ENCODE measurements at places on chromosomes 3 and 15. TPM values are rescaled to one million over a fixed set of nuclear protein-coding genes. Genes with fewer than 3 reads are reported as not detected.
A peak's percentile ranks its signal among the peaks of the same experiment; 100 is the strongest.

DNA sequence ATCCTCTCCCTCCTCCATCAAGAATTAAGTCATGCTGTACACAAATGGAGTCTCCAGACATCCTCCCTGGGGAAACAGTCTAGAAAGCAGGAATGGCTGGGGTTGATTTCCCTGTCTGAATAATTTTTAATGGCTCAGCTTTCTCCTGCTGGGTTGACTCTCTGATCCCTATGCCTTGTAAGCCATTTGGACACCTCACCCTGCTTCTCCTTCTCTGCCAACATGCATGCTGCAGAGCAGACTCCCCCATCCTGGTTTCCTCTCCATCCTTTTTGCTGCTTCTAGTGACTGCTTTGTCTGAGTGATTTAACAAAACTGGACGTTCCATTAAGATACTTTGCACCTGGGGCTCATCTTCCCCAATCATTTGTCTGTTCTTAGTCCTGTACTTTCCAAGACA is 22.2 kb downstream of the SV2B start:
- no peak overlapping the region for H3K27ac ChIP-seq
- no peaks in the 10 kb centered on the region for H3K36me3 ChIP-seq
- no peaks in the 10 kb centered on the region for H3K27me3 ChIP-seq
- no peak for DNase-seq
- no peak overlapping the region for H3K4me3 ChIP-seq

- H3K4me3 ChIP-seq: no peak overlapping the region
- no peaks in the 10 kb centered on the region for H3K27me3 ChIP-seq
- no peak overlapping the region for H3K27ac ChIP-seq
- no peaks in the 10 kb centered on the region for H3K36me3 ChIP-seq
Observed at GRCh38 chr3:23206366-23206765, 3.2 kb downstream of the UBE2E2 start.

DNA sequence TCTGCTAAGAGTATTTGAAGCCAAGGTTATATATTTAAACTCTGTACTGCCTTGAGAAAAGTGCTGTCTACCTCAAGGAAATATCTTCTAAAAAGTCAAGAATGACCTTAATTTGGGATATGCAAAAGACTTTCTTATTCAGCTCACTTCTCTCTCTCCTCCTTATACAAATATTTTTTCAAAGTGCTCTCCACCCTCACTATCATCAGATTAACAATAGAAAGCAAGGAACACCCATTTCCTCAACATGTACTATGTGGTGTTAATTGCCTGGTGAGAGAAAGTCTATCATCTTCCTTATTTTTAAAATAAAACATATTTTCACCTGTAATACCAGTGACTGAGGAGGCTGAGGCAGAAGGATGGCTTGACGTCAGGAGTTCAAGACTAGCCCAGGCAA is 44.4 kb upstream of the RSL24D1 start:
- DNase-seq: no peak
- H3K36me3 ChIP-seq: no peaks in the 10 kb centered on the region
- H3K27me3 ChIP-seq: no peaks in the 10 kb centered on the region
- H3K4me1 ChIP-seq: no peaks in the 10 kb centered on the region
- no peak overlapping the region for H3K4me3 ChIP-seq

DNA sequence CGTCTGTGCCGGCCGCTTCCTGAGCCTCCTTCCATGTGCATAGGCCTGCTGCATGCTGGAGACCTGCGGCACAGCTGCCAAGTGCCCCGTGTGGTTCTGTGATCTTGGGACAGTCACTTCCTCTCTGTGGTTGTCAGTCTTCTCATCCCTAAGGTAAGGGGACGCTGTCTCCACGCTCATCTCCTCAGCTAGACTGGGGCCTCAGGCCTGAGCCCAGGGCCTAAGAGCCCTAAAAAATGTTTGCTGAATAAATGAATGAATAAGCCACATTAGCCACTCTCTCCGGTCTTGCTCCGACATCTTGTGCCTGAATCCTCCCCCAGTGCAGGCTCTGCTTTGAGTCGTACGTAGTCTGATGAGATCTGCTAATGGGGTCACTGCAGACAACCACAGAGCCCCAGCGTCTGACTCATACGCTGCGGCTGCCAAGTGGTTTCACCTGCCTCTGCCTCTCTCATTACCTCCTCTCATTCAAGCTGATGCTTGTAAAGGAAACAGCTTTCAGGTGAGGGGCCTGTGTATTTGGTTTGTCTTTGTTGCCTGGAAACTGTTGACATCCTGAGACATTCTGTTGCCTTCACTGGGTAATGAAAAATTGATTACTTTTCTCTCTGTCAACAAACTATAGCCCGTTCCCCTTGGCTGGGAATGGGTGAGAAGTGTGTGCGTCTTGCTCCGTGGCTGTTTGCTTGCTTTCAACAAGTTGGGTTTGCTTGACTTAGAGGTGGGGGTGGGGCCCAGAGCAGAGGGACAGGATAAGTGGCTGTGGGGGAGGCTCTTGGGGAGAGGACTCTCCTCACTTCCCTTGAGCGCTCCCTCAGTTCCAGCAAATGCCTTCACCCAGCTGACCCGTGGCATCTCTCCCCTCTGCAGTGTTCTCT is 15.9 kb downstream of the RPLP1 start:
- H3K4me3 ChIP-seq: no peak overlapping the region
- H3K27me3 ChIP-seq: no peaks in the 10 kb centered on the region
- DNase-seq: no peak
- no peaks in the 10 kb centered on the region for H3K4me1 ChIP-seq
- no peaks in the 10 kb centered on the region for H3K36me3 ChIP-seq
- no peak overlapping the region for H3K27ac ChIP-seq

- no peak overlapping the region for H3K27ac ChIP-seq
- DNase-seq: no peak
- no peaks in the 10 kb centered on the region for H3K4me1 ChIP-seq
- no peaks in the 10 kb centered on the region for H3K36me3 ChIP-seq
- no peaks in the 10 kb centered on the region for H3K27me3 ChIP-seq
Observed at GRCh38 chr3:31815006-31815405, 166.1 kb downstream of the OSBPL10 start.

DNA sequence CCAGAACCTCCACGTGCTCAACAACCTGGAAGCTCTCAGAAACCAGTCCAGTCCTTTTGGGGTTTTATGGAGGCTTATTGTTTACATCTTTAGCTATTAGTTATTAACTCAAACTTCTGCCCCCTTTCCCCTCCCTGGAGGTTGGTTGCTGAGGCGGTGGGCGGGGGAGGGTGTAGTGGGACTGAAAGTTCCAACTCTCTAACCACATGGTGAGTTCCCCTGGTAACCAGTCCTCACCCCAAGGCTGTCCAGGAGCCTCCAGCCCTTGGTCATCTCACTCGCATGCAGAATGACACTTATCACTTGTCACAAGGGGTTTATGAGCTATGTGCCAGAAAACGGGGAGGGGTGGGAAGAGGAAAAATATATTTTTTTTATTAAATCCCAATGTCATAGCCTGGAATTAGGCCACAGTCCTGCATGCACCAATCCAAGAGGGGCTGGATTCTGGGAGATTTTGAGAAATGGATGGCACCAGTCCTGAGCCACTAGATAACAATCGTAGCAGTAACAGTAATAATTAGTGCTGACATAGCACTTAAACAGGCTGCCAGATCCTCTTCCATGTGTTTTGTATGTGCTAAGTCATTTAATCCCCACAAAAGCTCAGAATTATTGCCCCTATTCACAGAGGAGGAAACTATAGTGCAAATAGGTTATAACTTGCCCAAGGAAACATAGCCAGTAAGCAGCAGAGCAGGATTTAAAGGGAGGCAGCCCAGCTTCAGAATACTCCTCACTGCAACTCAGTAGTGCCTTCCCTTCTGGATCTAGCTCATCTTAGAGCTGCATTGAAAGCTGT is 85.7 kb downstream of the CRYGS start:
- H3K4me1 ChIP-seq: no peaks in the 10 kb centered on the region
- no peaks in the 10 kb centered on the region for H3K27me3 ChIP-seq
- H3K4me3 ChIP-seq: no peak overlapping the region

GRCh38 chr3:31555204-31555603 is 22.5 kb downstream of the STT3B start:
- no peak for DNase-seq
- no peaks in the 10 kb centered on the region for H3K36me3 ChIP-seq
- H3K4me3 ChIP-seq: no peak overlapping the region
- H3K27me3 ChIP-seq: no peaks in the 10 kb centered on the region

DNA sequence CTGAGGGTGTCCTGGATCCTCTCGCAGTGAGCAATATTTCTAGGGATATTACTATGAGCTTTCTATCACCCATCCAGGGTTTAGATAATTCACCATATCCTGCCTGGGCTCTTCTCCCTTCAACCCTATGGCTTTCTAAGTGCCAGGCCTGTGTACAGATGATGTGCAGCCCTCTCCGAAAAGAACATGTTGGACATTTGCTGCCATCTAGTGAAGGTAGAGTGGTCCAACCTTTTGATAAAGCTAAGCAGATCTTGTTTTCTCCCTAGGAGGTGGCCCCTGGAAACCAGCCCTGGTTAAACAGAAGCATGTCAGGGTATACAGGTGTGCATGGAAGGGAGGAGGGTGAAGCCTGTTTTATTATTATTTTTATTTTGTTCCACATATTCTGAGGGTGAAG is 27.9 kb upstream of the SCN10A start:
- H3K27me3 ChIP-seq: no peaks in the 10 kb centered on the region
- no peaks in the 10 kb centered on the region for H3K36me3 ChIP-seq
- no peaks in the 10 kb centered on the region for H3K4me1 ChIP-seq
- no peak for DNase-seq
- no peak overlapping the region for H3K4me3 ChIP-seq
- H3K27ac ChIP-seq: no peak overlapping the region

GRCh38 chr3:76039431-76039830 is 254.1 kb upstream of the ZNF717 start:
- DNase-seq: no peak
- H3K4me1 ChIP-seq: no peaks in the 10 kb centered on the region
- H3K27ac ChIP-seq: no peak overlapping the region
- no peak overlapping the region for H3K4me3 ChIP-seq

GRCh38 chr15:74752531-74752930 is 3.9 kb downstream of the CYP1A2 start:
- H3K4me3 ChIP-seq: no peak overlapping the region
- H3K27ac ChIP-seq: no peak overlapping the region

GRCh38 chr3:177596248-177596815 is 399.1 kb upstream of the TBL1XR1 start:
- H3K36me3 ChIP-seq: no peaks in the 10 kb centered on the region
- DNase-seq: no peak
- no peak overlapping the region for H3K27ac ChIP-seq

GRCh38 chr3:186281176-186281575 is 80.9 kb downstream of the DGKG start:
- H3K27me3 ChIP-seq: no peaks in the 10 kb centered on the region
- H3K36me3 ChIP-seq: no peaks in the 10 kb centered on the region
- H3K27ac ChIP-seq: no peak overlapping the region
- no peaks in the 10 kb centered on the region for H3K4me1 ChIP-seq
- DNase-seq: no peak

GRCh38 chr15:94670438-94671034 is 439.2 kb downstream of the MCTP2 start:
- H3K4me3 ChIP-seq: no peak overlapping the region
- no peaks in the 10 kb centered on the region for H3K36me3 ChIP-seq
- H3K27me3 ChIP-seq: no peaks in the 10 kb centered on the region
- H3K27ac ChIP-seq: peak overlapping the region; percentile 41

DNA sequence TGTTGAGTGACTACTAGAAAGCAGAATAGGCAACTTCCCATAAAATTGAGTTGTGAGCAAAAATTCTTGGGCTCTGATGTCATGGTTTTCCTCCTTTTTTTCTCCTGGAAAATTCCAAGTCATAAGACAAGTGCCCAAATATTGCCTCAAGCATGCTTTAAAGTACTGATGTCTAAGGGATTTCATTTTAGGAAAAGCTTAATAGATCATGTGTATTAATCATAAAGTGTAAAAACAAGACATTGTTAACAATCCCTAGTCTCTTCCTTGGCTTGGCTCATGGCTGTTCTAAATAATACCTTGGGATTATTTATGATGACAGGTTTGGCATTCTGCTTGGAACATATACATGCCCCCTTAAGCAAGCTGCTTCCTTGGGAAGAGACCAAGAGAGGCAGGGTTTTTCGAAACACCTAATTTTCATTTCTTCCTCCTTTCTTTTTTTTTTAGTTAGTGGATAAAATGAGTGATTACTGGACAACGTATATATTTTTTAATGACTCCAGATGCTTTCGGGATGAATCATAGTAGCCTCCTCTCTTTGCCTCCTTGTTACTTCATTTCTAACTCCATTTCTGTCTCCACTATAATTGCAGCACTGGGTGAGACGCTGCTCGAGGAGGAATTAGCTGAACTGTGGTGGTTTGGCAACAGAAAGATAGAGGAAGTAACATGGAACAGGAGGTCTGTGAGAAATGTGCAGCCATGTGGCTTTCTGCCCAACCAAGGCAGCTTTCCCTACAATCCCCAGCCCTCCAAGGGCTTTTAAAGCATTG is 104.9 kb downstream of the TPRG1 start:
- no peak overlapping the region for H3K4me3 ChIP-seq
- no peaks in the 10 kb centered on the region for H3K36me3 ChIP-seq
- H3K4me1 ChIP-seq: no peaks in the 10 kb centered on the region
- no peak overlapping the region for H3K27ac ChIP-seq
- H3K27me3 ChIP-seq: no peaks in the 10 kb centered on the region

- H3K36me3 ChIP-seq: no peaks in the 10 kb centered on the region
- peaks cover 1% of the 10 kb centered on the region for H3K4me1 ChIP-seq
- H3K27me3 ChIP-seq: no peaks in the 10 kb centered on the region
- no peak for DNase-seq
- no peak overlapping the region for H3K4me3 ChIP-seq
Observed at GRCh38 chr3:184780981-184781515, 30.9 kb upstream of the VPS8 start.

GRCh38 chr3:21835264-21835663 is 84.3 kb upstream of the ZNF385D start:
- no peaks in the 10 kb centered on the region for H3K27me3 ChIP-seq
- H3K4me1 ChIP-seq: no peaks in the 10 kb centered on the region
- DNase-seq: no peak
- no peak overlapping the region for H3K27ac ChIP-seq
- no peaks in the 10 kb centered on the region for H3K36me3 ChIP-seq

- no peaks in the 10 kb centered on the region for H3K36me3 ChIP-seq
- no peak overlapping the region for H3K27ac ChIP-seq
- DNase-seq: no peak
- peaks cover 4% of the 10 kb centered on the region for H3K4me1 ChIP-seq
Observed at GRCh38 chr15:92864127-92864814, 35.9 kb upstream of the CHD2 start.

DNA sequence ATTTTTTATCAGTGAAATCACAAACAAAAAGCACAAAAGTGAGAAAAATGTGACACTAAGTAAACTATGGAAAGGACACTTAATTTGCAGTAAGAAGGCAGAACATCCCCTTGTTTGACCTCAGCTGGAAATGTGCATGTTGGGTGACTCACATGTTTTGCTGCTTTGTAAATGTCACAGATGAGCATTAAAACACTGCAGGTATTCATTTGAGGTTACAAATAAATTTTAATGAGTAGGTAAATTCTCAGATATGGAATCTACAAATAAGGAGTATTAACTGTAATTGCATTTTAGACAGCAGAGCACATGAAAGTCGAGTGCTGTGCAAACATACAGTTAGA is 20.3 kb downstream of the CHMP2B start:
- H3K27me3 ChIP-seq: no peaks in the 10 kb centered on the region
- no peaks in the 10 kb centered on the region for H3K4me1 ChIP-seq
- no peaks in the 10 kb centered on the region for H3K36me3 ChIP-seq
- H3K27ac ChIP-seq: no peak overlapping the region
- DNase-seq: no peak

LTK gene
- total RNA-seq: 0.30 TPM

DUOXA2 gene
- not detected for total RNA-seq

TXNRD3 gene
- total RNA-seq: 24.0 TPM

OSTN gene
- not detected for total RNA-seq

C3orf52 gene
- 0.47 TPM for total RNA-seq

ZNF592 gene
- total RNA-seq: 23.7 TPM

CP gene
- 5.7 TPM for total RNA-seq

ZIC1 gene
- not detected for total RNA-seq

AHSG gene
- total RNA-seq: 1.7 TPM
